Osteocyte (in vitro differentiated cells): ENCODE measurements at places on chromosomes 1 and 21.

DNA sequence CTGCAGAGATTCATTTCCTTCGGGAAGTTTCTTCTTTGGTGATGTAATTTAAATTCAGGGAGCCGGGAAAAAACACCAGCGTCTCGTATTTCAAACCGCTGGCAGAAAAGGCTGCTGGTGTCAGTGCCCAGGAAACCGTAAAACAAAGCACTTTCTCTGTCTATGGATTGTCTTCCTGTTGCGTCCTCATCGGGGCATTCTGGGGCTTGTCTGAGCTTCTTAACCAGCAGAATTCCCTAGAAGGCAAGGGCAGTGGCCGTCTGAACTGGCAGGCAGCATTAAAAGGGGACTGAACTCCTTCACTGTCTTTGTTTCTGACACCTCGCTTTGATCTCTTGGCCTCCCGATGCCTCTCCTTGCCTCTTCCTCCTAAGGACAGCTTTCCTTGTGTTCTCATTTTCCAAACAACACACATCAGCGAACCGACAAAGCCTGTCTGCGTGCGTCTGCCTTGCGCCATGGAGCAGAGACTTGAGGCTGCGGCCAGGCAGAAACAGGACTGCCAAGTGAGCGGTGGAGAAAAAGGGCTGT lies 391.6 kb upstream of the VAMP3 start:
- DNase-seq = peak; percentile 78

GRCh38 chr21:42219606-42220137 lies 732 bp downstream of the ABCG1 start:
- DNase-seq = no peak

- no peak for DNase-seq
Observed at GRCh38 chr1:175540896-175541645, 202.3 kb downstream of the TNR start.

DNA sequence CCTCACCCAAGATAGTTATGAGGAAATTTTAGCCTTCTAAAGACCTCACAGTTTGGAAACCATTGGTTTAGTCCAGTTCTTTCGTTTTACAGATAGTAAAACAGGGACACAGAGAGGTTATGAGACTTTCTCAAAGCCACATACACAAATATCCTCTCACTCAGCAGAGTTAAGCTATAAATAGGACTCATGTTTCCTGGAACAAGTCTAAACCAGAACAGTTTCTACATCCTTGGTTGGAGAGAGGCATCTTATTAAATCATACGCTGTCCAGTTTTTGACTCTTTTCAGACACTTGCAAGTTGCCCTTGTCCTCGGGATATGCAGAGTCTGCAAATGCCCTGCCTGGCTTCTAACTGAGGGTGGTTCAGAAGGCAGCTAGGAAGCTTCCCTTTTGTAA lies 462.1 kb upstream of the DEPDC1 start:
- DNase-seq = no peak

DNA sequence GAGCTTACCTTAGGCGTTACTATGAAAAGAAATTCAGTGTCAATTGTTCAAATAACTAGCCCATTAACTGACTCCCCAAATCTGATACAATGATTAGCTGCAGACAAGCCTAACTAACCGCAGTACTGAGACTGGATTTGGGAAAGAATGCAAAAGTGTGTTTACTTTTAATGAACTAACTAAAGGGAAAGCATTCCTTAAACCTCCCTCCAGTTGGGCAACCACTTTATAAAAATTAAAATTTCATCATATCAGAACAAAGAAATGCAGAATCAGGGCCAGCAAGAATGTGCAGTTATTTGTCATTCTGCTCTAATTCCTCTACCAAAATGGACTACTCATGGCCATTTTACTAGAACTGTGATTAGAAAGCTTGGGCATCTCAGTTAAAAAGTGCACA lies 11.7 kb upstream of the NR5A2 start:
- DNase-seq = peak; percentile 0

DNA sequence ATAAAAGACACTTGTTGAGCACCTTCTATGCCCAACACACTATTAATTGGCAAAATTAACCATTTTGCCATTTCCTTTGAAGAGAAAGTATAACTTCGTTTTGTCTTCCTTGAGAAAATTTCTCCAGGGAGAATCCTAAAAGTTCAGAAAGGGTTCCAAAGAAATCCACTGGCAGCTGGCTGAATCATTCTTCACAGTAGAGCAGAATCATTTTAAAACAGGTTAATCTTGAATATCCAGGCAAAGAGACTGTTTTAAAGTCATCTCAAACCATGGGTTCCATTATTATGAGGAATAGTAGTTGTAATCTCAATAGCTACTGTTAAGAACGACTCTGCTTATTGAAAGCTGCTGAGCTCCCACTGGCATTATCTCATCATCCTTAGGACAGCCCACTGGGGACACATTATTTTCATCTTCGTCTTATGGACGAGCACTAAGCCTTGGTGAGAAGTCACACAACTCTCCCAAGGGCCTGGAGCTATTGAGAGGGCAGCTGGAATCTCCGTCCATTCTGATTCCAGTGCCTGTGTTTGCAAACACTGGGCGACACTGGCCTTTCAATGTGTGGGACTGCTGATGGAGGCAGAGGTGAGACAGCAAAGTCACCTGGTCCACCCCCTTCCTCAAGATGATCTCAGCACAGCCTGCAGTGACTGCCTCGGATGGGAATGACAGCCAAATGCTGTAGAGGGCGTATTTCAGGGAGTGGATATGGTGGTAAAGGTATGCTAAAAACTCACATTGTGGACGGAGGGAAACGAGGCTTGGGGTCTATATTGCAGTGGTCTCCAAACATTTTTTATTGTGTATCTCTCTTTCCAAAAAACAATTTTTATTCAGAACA lies 15.3 kb upstream of the PGBD5 start:
- no peak for DNase-seq

DNA sequence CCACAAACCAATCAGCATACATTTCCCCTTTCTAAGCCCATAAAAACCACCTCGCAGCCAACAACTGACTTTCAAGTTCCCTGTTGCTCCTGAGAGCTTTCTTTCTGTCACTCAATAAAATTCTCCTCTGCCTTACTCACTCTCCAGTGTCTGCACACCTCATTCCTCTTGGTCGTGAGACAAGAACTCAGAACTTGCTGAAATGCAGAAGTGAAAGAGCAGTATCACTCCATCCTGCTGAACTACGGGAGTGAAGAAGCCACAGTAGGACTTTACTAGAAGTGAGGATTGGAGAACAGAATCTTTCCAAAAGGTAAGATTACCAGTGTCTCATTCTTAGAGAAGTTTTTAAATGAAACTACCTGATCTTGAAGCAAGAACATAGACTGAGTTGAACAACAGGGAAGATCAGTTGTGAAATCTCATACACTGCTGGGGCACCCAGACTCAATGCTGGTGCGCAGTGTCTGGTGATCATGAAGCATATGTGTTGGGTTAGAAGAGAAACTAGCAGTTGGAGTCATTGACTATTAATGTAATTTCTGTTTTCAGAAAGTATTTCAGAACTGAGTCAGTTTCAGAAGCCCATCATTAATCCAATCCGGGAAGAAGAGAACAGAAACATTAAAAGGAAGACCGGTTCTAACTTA lies 726.9 kb upstream of the TMPRSS15 start:
- DNase-seq = no peak

GRCh38 chr1:218558271-218558810 lies 213.2 kb downstream of the TGFB2 start:
- DNase-seq = no peak

DNA sequence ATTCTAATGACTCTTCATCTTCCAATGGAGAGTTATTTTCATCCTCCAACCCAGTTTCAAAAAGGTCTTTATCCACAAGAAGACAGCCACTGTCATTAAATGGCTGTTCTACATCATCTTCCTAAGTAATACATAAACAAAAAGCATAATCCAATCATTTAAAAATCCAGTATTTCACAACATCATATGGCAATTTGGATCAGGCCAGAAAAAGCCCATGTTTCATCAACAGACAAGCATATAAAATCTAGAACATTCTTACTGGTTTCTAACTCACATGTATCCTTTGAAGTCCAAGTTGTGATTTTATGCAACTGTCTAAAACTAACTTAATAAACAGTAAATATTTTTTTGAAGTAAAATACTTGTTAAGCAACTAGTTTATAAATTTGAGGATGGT lies 6.6 kb downstream of the CLSPN start:
- DNase-seq = no peak

DNA sequence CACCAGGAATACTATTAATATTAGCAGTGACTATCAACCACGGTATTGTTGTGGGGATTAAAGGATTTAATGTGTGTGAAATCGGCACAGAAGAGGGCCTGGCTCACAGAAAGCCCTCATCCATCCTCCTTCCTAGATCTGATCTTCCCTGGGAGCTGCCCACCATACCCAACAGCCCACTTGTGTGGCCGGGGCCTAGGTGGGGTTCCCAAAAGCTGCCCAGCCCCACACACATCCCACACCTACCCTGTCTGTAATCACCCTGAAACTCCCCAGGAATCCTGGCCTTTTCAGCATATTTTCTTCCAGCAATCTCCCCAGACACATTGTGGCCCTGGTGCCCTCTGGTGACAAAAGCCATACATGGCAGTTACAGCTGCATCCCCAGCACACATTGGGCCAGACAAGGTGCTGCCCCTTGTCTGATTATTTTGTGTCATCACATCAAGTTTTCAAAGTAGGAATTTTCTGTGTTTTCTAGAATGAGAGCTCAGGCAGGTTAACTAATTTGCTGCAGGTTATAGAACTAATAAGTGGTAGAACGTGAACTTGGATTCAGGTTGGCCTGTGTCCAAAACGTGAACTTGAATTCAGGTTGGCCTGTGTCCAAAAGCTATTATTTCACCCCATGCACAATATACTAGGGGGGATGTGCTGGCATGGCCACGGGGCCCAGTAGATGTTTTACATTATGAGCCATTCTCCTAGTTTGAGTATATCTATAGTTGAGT lies 5.3 kb upstream of the SLC6A9 start:
- DNase-seq = no peak

DNA sequence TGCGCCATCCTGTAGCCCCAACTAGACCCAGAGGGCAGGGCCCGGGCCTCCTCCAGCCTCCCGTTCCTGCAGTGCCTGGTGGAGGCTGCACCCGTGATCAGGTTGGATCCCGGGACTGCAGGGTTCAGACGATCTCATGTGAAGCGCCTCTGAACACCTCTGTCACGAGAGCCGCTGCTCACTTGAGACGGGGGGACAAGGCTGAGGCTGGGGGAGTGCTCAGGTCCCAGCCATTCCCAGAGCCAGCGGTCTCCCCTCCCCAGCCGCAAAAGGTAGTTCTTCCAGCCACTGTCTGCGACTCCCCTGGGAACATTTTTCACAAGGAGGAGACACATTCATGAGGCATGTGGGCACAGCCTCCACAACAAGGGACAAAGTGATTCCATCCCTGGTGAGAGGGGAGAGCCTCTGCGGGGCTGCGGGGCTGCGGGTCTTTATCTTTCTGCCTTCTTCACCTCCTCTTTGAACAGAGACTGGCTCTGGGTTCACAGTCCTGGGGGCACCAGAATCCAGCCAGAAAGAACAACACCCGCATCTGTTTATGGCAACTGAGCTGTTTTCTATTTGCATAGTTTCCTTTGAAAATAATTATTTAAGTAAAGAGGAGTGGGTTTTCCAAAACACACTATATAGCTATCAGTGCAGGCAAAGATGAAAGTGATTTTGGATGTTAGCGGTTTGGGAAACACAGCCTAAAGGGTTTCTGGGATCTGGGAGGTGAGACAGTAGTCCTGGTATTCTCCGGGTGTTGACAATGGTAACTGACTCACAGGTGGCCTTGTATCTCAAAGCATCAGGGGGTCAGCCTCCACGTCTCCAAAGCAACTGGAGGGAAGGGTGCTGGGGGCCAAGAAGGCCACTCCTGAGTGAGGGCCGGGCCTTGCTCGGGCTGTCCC lies 13.0 kb upstream of the LDLRAP1 start:
- DNase-seq = no peak

GRCh38 chr1:62686822-62687221 lies 1.4 kb downstream of the DOCK7 start:
- DNase-seq = no peak

- DNase-seq = no peak
Observed at GRCh38 chr1:183565261-183565660, 25.0 kb downstream of the NCF2 start.

DNA sequence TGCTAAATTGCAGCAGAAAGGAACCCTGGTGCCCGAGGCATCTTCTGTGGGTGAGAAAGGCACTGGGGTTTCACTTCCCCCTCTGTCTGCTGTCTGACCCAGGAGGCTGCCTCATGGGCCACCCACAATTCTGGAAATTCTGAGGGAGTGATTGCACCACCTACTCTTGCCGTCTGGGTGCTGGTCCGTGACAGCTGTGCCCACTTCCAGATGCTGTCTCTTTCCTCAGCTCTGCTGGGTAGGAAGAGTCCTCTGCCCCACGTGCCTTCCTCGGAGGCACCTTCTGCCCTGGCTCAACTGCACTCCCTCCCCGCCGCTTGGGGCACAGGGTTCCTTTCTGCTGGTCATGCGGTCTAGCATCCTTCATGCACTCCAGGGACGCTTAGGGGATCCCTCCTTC lies 96.3 kb downstream of the ARHGEF10L start:
- DNase-seq = no peak

- no peak for DNase-seq
Observed at GRCh38 chr1:71660411-71660810, 579.6 kb upstream of the ZRANB2 start.

GRCh38 chr1:61807606-61808140 lies 65.4 kb downstream of the PATJ start:
- no peak for DNase-seq

GRCh38 chr1:2970311-2971071 lies 50.8 kb upstream of the ACTRT2 start:
- no peak for DNase-seq

DNA sequence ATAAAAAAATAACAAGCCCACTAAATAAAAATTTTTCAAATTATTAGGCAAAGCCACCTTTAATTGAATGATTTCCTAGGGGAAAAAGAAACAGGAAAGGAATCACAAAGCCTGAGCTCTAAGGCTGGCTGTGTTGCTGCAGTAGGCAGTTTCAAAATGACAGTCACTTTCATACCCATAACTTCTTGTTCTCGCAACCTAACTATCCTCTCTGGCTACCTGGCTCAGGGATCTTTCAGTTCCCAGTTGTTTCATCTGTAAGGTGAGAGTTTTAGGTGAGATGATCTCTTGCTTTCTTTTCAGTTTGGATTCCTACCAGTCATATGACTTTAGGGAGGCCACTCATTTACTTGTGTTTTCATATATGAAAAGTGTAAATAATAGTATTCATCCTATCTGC lies 226.1 kb downstream of the ASTN1 start:
- DNase-seq = no peak

- DNase-seq = no peak
Observed at GRCh38 chr1:99139876-99140275, 124.4 kb upstream of the PLPPR4 start.

DNA sequence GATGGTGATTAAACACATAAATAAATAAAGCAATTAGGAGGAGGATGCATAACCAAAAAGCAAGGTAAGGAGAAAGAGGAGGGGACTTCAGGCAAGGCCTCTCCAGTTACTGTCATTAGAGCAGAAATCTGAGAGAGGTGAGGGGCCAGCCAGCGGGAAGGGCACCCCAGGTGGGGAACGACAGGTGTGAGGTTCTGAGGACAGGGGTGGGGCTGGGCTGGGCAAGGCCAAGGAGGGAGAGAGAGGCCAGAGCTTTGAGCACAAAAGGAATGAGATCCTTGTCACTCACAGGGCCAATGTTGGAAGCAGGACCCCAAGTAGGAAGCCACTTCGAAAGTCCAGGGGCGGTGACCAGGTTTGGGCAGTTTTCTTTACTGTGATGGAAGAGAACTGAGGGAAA lies 182.2 kb upstream of the RAB4A start:
- no peak for DNase-seq
